ENCODE measurements at places on chromosomes 4 and X. TPM values are rescaled to one million over a fixed set of nuclear protein-coding genes. Genes with fewer than 3 reads are reported as not detected.

The GAGE1 gene
- total RNA-seq = not detected

The TSPYL2 gene
- 21.9 TPM for total RNA-seq

The WNK3 gene
- total RNA-seq = not detected

The GLUD2 gene
- 0.38 TPM for total RNA-seq

The PPARGC1A gene
- total RNA-seq = not detected

The MSANTD1 gene
- 0.19 TPM for total RNA-seq

The LAMTOR3 gene
- 28.2 TPM for total RNA-seq

GRCh38 chr4:73832651-73833237, 3.7 kb upstream of the CXCL6 start:
- H3K27me3 ChIP-seq = no peaks in the 10 kb centered on the region
- peak; percentile 47 for DNase-seq
- peaks cover 37% of the 10 kb centered on the region for H3K4me1 ChIP-seq
- H3K27ac ChIP-seq = no peak overlapping the region

- H3K27me3 ChIP-seq = no peaks in the 10 kb centered on the region
- H3K4me3 ChIP-seq = no peak overlapping the region
- no peak overlapping the region for H3K27ac ChIP-seq
- H3K4me1 ChIP-seq = peaks cover 29% of the 10 kb centered on the region
Observed at GRCh38 chr4:138005486-138005885, 236.7 kb downstream of the SLC7A11 start.

DNA sequence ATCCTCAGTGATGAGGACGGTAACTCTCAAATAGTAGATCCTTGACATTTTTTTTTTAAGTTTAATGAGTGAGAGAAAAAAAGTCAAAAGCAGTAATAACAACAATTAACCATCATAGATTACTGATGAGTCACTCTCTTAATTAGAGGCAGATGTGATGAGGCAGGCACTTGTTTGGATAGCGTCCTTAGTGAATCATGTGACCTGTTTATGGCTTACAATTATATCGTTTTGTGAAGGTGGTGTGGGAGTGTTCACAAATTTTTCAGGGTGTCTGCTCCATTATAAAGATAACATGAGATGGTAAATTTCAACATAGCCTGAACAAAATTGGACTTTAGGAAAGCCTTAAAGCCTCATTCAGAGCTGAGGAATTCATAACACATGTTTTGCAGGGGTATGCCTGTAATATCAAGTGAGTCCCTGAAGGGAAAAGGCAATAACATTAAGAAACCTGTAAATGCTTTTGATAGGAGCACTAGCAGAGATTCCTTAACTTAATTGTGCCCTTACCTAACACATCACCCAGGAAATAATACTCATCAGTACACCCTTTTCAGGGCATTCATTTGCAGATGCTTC, 51.9 kb upstream of the XIAP start:
- H3K4me1 ChIP-seq = peaks cover 29% of the 10 kb centered on the region
- peak; percentile 38 for DNase-seq
- no peaks in the 10 kb centered on the region for H3K27me3 ChIP-seq
- no peak overlapping the region for H3K4me3 ChIP-seq
- no peaks in the 10 kb centered on the region for H3K36me3 ChIP-seq

- H3K36me3 ChIP-seq = peaks cover 22% of the 10 kb centered on the region
- no peak for DNase-seq
- H3K27me3 ChIP-seq = no peaks in the 10 kb centered on the region
- peak overlapping the region; percentile 41 for H3K27ac ChIP-seq
- H3K4me1 ChIP-seq = peaks cover 16% of the 10 kb centered on the region
Observed at GRCh38 chr4:24809376-24809775, 14.0 kb downstream of the SOD3 start.

GRCh38 chr4:56752985-56753384, 68.5 kb downstream of the SPINK2 start:
- peaks cover 26% of the 10 kb centered on the region for H3K4me1 ChIP-seq
- H3K36me3 ChIP-seq = no peaks in the 10 kb centered on the region
- DNase-seq = no peak
- peaks cover 2% of the 10 kb centered on the region for H3K27me3 ChIP-seq

- no peaks in the 10 kb centered on the region for H3K36me3 ChIP-seq
- no peaks in the 10 kb centered on the region for H3K27me3 ChIP-seq
- no peak overlapping the region for H3K27ac ChIP-seq
- no peak overlapping the region for H3K4me3 ChIP-seq
Observed at GRCh38 chrX:17154001-17154400, 207.5 kb downstream of the REPS2 start.

- peaks cover 24% of the 10 kb centered on the region for H3K4me1 ChIP-seq
- H3K4me3 ChIP-seq = no peak overlapping the region
- peak; percentile 35 for DNase-seq
- no peaks in the 10 kb centered on the region for H3K36me3 ChIP-seq
Observed at GRCh38 chr4:119692001-119692400, 63.4 kb upstream of the PDE5A start.

GRCh38 chr4:121778991-121779628, 14.1 kb upstream of the SMIM43 start:
- H3K4me3 ChIP-seq = no peak overlapping the region
- H3K27me3 ChIP-seq = no peaks in the 10 kb centered on the region
- peaks cover 15% of the 10 kb centered on the region for H3K36me3 ChIP-seq
- DNase-seq = no peak
- H3K4me1 ChIP-seq = peaks cover 39% of the 10 kb centered on the region
- H3K27ac ChIP-seq = no peak overlapping the region

DNA sequence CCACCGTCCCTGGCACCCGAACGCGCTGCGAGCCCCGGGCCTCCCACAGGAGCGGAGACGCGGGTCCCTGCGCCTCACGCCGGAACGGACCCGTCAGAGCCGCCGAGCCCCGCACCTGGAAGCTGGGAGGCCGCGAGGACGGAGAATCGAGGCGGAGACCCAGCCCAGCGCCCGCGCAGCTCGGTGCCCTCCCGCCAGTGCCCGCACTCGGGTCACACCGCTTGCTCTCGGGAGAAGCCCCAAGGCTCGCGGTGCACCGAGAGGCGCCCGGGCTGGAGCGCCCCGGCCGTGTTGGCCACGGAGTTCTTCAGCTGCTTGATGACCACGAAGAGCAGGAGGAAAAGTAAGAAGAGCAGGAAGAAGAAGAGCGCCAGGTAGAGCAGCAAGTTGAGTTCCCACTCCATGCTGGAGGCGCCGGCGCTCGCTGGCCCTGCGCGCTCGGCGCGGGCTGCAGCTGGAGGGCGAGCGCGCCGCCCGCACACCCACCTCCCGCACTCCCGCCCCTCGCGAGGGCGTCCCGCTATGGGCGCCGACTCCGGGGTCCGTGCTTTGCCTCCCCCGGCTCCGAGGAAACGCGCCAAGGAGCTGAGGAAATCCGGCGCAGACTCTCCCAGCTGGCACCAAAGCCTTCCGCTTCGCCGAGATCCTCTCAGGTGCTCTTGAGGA, at the start of gene SMIM43:
TSS of gene SMIM43 (minus strand) at position 463 of the 666 bp plus-strand sequence. CDS start at position 404, 59 bp downstream.
- no peak for DNase-seq
- peaks cover 5% of the 10 kb centered on the region for H3K27me3 ChIP-seq
- peak within 1 kb of the TSS; percentile 86 for H3K4me3 ChIP-seq
- peaks cover 15% of the 10 kb centered on the region for H3K4me1 ChIP-seq
- no peak within 1 kb of the TSS for H3K27ac ChIP-seq

- DNase-seq = no peak
- H3K4me1 ChIP-seq = peaks cover 18% of the 10 kb centered on the region
- H3K36me3 ChIP-seq = peaks cover 11% of the 10 kb centered on the region
- H3K27ac ChIP-seq = no peak overlapping the region
Observed at GRCh38 chr4:159110961-159111360, 8.1 kb downstream of the RAPGEF2 start.

GRCh38 chrX:153226344-153227185, 47.5 kb downstream of the MAGEA1 start:
- peak; percentile 5 for DNase-seq
- H3K27me3 ChIP-seq = peaks cover 15% of the 10 kb centered on the region
- H3K4me1 ChIP-seq = no peaks in the 10 kb centered on the region
- no peak overlapping the region for H3K4me3 ChIP-seq
- no peaks in the 10 kb centered on the region for H3K36me3 ChIP-seq

DNA sequence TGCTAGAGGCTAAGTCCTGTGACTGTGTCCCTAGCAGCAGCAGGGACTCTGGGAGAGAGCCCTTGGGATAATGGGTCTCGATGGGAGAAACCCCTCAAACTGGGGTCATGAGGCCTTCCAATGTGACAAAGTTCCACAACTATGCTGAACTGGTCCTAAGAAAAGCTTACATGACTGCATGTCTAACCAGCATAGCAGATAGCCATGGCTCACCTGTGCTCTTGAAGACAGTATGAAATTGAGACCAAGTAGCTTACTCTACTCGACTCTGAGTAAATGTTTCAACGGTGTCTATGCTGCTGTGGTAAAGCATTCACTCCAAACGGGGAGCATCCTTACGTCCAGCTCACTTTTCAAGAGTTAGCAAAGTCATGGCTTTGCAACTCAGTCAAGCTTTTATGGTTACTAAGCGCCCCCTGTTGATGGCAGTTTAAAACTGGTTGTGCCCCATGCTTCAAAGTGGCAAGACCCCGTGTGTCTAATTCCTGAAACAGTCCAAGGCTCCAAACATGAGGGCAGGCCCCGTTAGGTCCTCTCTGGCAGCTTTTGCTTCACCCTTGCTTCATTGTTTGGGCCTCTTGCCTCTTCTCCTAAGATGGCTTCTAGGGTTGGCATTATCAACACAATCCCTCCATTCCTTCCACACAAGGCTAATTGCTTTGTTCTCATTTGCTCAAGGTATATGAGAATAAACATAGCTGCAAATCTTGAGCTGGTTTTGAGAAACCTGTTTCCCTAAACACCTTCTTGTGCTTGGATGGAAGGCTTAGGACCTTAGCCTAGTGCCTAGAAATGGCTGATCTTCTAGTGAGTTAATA, 46.6 kb downstream of the CCNG2 start:
- H3K27ac ChIP-seq = no peak overlapping the region
- H3K27me3 ChIP-seq = peaks cover 14% of the 10 kb centered on the region
- no peak overlapping the region for H3K4me3 ChIP-seq
- peak; percentile 76 for DNase-seq
- no peaks in the 10 kb centered on the region for H3K36me3 ChIP-seq

DNA sequence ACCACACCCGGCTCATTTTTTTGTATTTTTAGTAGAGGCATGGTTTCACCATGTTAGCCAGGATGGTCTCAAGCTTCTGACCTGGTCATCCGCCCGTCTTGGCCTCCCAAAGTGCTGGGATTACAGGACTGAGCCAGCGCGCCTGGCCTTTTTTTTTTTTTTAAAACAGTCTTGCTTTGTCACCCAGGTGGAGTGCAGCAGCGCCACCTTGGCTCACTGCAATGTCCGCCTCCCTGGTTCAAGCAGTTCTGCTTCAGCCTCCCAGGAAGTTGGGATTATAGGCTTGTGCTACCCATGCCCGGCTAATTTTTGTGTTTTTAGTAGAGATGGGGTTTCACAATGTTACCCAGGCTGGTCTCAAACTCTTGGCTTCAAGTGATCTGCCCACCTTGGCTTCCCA, 28.9 kb downstream of the ZFX start:
- DNase-seq = no peak
- H3K27ac ChIP-seq = no peak overlapping the region
- H3K27me3 ChIP-seq = no peaks in the 10 kb centered on the region
- no peaks in the 10 kb centered on the region for H3K4me1 ChIP-seq
- H3K4me3 ChIP-seq = no peak overlapping the region
- H3K36me3 ChIP-seq = peaks cover 12% of the 10 kb centered on the region

Measured in HFFc6 (cell line).